Activated CD4-positive, alpha-beta T cell treated with anti-CD3 and anti-CD28 coated beads, Interleukin-2, amount 50 U/mL, for 4 hours (primary cell): ENCODE measurements at places on chromosomes 2 and 18.

DNA sequence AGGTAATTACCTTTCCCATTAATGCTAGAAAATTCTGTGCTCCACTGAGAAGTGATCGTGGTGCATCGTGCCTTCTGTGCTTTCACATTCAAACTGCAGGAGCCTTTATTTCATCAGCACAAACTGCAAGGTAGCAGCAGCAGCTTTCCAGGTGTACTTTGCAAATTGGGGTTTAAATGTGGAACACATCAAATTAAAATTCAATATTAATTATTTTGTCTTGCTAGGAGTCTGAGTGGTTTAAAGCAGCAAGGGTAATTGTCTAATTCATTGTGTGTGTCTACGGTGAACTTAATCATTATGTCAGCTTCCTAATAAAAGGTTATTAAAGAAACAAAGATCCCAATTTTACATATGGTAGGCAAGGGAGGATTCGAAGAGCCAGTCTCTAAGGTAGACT lies 180.8 kb upstream of the ATP5MC3 start:
- DNase-seq, result no peak

GRCh38 chr2:137333386-137334165 lies 568.2 kb downstream of the THSD7B start:
- no peak for DNase-seq

GRCh38 chr18:22283397-22283796 lies 114.0 kb downstream of the GATA6 start:
- no peak for DNase-seq

DNA sequence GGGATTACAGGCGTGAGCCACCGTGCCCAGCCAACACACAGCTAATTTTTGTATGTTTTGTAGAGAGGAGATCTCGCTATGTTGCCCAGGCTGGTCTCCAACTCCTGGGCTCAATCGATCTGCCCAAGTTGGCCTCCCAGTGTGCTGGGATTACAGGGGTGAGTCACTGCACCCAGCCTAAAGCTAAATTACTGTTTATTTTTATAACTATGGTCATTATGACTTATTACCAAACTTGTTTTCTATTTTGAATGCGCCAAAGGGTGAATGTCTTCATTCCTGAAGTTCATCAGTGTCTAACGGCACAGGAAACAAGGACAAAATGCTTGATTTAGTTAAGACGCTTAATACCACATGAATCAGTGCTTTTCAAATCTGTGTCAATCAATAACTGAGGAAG lies 38.9 kb upstream of the GREB1L start:
- no peak for DNase-seq

- DNase-seq, result no peak
Observed at GRCh38 chr2:148240838-148241237, 219.9 kb downstream of the MBD5 start.

DNA sequence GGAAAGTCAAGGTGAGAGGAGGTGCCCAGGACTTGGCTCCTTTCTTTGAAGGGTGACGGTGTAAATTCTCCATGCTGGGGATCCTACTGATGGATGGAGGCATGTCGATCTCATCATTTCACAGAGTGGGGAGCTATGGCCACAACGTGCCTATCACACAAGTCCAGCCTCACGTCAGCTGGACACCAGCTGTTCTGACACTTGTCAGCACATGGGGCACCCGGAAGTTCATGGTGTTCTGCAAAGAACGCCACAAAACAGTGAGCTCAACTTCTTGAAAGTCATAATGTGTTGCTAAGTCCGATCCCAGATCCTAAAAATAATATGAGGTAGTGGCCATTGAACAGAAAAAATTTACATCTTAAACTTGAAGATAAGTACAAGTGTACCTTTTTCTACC lies 12.3 kb downstream of the PAX8 start:
- DNase-seq, result no peak

DNA sequence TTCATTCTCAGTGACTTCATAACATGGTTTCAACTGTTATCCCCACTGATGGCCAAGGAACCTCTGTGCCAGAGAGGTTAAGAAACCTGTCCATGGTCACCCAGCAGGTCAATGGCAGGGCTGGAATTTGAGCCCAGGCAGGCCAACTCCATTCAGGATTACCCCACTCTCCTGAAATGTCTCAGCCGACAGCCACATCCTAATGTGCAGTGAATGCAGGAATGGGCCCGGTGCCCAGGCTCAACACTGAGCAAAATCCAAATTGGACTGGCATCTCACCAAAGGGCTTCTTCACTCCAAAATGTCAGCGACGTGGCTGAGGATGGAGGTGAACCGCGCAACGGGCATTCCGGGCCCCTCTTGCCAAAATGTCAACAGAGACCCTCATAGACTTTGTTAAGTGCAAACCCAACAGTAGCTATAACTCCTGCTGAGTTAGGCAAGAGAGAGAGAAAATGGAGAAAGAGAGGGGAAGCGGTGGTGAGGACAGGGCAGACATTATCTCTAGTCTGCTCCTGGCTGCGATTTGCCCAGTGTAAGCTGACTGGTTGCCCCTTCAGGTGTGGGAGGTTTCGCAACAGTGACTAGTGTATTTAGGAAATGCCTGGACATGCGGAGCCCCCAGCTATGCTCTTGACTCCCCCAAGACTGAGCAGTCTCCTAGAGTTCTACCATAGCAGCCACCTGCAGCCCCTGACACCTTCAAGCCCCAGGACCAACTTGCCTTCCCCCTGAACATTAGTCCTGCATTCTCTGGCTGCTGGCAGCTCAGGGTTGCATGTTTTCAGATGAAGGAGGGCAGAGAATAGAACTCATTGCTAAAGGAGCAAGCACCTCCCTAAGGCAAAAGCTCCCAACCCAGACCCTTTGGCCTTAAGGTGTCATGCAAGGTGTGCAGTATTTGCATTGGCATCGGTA lies 167.7 kb downstream of the ANAPC1 start:
- DNase-seq, result no peak
